DND-41 (cell line): ENCODE measurements at places on chromosomes 11 and 22.

- no peak for DNase-seq
Measured at GRCh38 chr11:30635401-30635989, 49.3 kb upstream of the MPPED2 start.

DNA sequence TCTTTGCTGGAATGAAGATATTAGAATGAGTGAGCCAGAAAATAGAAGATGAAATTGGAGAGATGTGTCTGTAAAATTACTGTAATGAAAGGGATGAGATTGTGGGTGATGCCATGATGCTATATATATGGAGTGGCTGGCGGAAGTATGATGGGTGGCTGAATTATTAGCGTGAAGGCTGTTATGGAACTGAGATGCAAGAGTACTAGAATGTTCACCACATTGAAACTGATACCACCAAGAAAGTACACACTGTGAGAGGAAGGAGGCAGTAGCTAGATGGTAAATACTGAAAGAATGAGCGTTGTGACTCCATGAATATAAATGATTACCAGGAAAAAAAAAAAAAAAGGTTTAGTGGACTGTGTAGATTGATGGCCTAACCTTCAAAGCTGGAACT, 411.9 kb downstream of the CNTN5 start:
- DNase-seq, result no peak

DNA sequence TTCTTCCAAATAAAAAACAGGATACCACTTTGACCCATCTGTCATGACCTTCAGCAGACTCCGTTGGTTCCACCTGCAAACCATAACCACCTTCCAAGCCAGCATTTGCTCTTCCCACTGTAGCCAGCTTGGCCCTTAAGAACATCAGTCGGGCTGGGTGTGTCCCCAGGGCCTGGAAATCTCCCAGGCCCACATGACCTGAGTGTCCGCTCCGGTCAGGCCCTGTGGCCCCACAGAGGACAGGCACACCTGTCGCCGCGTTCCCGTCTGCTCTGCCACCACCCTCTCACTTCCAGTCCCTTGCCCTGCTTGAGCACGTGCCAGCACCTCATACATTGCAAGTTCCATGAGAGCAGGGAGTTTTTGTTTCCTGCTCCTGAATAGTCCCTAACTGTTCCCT, 65.7 kb upstream of the PITPNB start:
- DNase-seq, result no peak

- no peak for DNase-seq
Measured at GRCh38 chr22:22838148-22838786, 49.3 kb upstream of the IGLL5 start.

DNA sequence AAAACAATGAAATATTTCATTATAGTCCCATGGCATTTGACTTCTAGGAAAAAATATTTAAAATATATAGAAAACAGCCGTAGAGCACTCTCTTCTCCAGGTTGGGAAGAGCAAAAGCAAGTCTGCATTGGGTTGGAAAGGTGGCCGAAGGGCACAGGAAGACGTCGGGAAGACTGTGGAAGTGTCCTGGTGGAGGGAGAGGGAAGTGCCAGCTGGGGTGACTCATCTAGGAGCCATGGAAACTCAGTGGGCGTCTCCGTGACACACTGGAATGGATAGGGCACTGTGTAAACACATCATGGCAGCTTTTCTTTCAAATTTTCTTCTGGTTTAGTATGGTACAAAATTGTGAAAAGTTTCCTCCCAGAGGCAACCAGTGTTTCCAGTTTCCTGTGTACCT, 12.7 kb downstream of the GTPBP1 start:
- no peak for DNase-seq

DNA sequence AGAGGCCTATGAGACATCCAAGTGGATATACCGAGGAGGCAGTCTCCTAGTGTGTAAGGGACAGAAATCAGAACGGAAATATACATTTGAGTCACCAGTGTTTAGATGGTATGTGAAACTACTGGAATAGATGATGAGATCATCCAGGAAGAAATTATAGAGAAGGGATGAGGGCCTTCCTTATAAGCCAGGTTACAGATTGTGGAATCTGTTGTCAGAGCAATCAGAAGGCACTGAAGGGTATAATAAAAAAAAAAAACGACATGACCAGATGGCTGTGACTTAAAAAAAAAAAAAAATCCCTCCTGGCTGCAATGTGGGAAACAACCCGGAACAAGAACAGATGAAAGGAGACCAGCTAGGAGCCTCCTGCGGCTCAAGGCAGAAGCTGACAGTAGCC, 2.7 kb downstream of the MAJIN start:
- DNase-seq, result no peak

GRCh38 chr22:43828998-43829782, 17.1 kb upstream of the EFCAB6 start:
- no peak for DNase-seq

DNA sequence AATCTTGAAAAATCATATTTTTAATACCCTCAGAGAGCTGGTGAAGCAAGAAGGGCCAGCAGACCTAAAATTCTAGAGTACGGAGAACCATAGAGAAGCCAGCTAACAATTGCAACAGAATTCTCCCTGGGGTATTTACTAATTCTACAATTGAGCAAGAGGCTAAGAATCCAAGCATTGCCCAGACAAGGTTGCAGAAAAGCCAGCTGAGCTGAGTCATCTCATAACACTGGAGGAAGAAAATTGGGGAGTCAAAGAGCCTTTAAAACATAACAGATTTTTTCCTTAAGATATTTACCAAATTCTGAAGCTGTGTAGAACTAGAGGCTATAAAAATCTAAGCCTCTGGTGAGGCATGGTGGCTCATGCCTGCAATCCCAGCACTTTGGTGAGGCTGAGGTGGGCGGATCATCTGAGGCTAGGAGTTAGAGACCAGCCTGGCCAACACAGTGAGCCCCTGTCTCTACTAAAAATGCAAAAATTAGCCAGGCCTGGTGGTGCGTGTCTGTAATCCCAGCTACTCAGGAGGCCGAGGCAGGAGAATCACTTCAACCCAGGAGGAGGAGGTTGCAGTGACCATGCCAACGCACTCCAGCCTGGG, 13.6 kb upstream of the TMEM216 start:
- DNase-seq, result no peak

DNA sequence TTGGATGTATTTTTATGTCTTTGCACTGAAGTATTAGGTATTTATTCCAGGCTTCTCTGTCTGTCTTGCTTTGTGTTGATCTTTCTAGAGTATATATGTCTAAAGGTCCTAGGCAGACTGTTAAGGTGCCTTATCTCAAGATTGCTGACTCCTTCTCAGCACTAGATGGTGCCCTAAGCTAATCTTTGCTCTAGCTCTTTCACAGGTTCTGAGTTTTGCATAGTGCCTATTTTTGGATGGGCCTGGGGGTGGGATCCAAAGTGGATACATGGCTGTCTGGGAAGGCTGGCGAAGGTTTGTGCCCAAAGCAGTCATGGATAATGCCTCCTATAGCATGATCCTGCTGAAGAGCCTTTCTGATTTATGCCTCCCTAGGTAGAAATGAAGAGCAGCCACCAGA, 154.9 kb downstream of the TRPC6 start:
- no peak for DNase-seq

- peak; percentile 37 for DNase-seq
Measured at GRCh38 chr11:62974848-62975522, 9.8 kb downstream of the SLC22A6 start.

- no peak for DNase-seq
Measured at GRCh38 chr11:131042041-131042390, 125.7 kb upstream of the SNX19 start.

GRCh38 chr11:126153972-126154371, 57.5 kb downstream of the RPUSD4 start:
- DNase-seq, result no peak

DNA sequence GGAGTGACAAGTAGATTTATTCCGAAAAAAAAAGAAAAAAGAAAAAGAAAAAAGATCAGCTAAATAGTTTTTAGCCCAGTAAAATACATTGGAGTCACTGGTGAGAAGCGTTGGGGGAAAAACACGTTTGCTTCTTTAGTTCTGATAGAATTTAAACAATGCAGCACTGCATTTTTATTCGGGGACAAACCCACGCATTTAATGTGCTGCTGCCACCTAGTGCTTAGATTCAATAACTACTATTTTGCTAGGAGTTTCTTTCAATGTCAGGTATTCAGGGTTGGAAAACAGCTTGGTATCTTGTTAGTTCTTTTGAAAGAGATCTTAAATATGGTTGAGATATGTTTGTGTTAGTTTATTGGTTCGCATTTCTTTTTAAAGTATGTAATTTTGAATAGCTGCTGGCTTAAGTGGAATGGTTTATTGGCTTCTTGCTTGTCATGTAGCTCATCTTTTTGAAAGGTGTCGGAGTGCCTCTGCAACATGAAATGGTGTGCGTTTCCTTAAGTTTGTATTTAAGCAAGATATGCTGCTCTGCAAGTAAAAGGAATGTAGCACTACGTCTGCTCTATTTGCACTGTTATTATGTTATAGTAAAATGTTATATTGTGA, 41.9 kb downstream of the SVIP start:
- DNase-seq, result peak; percentile 36

GRCh38 chr11:9225748-9226298, 39.3 kb downstream of the DENND5A start:
- no peak for DNase-seq

DNA sequence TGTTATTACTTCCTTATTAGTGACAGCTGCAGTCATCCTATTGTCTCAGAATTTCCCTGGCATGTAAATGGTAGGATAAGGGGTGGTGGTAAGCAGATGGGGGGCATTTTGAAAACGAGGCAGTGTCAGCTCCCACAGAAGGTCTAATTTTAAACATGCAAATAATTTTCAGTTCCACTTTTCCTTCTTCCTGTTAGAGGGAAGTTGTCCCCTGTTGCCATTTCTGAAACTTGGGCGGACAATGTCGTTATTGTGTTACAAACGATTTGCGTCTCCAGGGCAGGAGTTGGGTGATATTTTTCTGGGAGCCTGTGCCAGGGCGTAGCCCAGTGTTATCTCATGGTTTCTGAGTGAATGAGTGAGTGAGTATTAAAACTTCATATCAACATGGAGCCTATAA, 7.4 kb downstream of the PTPRJ start:
- DNase-seq, result no peak

DNA sequence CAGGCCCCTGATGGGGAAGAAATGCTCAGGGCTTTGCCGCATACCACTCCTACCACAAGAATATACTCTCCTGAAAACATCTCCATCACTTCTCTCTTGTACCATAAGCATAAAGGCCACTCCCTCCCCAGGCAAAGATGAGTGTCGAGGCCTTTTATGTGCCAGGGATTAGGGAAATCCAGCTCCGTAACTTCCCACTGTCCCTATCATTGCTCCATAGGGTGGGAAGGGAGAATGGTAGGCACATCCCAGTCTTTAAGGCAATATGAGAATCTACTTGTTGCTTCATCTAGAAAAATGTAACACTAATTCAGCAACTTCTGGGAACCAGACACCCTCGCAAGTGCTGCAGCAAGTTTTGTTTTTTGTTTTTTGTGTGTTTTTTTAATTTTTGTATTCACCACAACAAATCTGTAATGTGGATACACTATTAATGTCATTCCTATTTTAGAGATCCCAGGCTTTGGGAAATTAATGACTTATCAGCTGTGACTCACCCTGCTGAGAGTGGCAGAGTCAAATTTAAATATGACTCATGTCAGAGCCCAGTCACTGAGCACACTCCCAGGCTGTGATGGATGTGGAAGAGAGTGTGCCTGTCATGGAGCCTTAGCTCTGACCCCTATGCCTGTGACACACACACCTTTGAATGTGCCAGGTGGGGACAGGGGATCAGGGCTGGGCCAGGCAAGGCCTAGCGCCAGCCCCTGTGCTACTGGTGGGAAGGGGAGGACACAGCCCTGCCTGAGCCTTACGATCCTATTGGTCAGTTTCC, 23.4 kb downstream of the PANX1 start:
- DNase-seq, result no peak

- DNase-seq, result no peak
Measured at GRCh38 chr22:38450234-38450797, 4.7 kb downstream of the KCNJ4 start.

DNA sequence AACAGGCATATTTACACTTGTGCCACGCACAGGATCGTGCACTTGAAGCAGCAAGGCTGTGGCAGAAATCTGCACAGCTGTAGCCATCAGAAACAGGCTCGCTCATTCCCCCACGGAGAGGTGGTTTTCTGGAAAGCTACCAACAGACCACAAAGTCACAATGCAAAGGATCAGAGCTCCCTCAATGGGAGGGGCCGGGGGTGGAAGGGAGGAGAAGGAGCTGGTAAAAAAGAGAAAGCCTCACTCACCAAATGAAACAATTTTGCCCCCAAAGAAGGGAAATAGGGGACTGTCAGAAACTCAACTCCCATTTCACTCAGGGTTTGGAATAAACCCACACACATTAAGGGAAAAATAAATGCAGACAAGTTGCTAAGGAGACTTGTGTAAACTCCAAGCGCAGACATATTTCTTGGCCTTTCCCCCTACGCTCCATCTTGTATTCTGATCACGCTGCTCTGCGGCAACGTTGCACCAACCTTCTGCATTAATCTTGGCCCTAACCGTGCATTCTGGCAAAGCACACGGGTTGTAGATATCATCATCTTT, 43.2 kb upstream of the BLID start:
- peak; percentile 4 for DNase-seq

DNA sequence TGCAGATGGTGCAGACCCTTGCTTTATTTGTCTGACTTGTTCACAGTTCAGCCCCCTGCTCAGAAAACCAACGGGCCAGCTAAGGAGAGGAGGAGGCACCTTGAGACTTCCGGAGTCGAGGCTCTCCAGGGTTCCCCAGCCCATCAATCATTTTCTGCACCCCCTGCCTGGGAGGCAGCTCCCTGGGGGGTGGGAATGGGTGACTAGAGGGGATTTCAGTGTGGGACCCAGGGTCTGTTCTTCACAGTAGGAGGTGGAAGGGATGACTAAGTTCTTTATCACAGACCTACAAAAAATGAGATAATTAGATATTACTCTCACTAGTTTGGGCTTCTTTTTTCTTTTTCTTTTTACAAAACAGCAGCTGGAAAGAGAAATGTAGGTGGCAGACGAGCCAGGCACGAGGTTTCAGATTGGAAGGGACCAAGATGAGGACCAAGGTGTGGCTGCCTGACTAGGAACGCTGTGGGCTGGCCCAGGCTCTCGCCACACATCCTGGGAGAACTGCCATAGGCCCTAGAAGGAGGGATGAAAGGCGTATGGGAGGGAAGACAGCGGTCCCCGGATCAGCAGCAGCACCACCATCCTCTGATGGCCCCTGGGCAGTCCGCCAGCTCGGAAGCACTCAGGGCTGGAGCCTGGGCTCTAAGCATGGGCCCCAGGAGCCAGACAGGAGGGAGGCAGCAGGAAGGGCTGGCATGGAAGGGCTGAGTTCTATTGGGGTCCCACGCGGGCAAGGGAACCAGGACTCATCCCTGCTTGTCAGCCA, 14.2 kb downstream of the TXN2 start:
- DNase-seq, result no peak
